ENCODE measurements at places on chromosomes 5 and 9. TPM values are rescaled to one million over a fixed set of nuclear protein-coding genes. Genes with fewer than 3 reads are reported as not detected.

GRCh38 chr5:85395526-85395925 is 1010.8 kb upstream of the EDIL3 start:
- no peak for DNase-seq

DNA sequence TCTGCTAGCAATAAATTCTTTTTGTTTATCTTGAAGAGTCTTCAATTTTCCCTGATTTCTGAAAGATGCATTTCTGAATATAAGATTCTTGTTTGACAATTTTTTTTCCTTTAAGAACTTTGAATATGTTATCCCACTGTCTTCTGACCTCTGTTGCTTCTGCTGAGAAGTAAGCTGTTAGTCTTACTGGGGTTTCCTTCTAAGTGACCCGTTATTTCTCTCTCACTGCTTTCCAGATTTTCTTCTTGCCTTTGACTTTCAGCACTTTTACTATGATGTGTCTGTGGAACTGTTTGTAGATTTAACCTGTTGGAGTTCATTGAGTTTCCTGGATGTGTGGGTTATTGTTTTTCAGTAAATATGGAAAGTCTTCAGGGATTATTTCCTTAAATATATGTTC is 205.3 kb upstream of the NFIL3 start:
- DNase-seq: no peak

Gene GGTA1
- not detected for total RNA-seq

DNA sequence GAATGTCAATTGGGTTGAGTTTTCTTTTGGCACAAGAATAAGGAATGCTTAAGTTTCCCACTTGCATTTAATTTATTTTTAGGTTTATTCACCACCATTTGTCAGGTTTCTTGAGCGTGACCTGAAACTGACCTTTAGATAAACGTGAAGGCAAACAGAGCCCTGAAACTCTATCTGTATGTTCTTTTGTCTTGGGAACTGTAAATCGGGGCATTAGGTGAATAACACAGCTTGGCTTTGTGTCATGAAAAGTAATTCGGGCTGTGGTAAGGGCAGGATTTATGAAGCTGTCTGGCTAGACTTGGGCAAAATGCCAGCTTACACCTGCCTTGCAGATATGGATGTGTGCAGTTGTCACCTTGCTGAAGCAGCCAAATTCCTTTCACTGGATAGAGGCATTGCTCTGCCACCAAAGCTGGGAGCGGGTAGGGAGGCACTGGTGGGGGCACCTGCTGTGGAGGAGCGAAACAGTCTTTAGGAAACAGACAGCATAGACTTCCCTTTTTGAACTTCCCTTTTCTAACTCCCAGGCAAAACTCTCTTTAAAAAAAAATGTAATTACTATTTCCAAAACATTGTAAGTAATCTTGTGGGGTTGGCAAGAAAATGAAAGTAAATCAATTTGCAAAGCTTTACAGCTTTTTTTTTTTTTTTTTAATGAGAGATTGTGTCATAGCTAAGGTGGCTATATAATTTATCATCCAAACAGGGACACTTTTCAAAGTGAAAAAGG is 545.2 kb downstream of the CSNK1G3 start:
- no peak for DNase-seq

Gene ITGA1
- 1.3 TPM for total RNA-seq

Gene FOXD4L5
- total RNA-seq: not detected

DNA sequence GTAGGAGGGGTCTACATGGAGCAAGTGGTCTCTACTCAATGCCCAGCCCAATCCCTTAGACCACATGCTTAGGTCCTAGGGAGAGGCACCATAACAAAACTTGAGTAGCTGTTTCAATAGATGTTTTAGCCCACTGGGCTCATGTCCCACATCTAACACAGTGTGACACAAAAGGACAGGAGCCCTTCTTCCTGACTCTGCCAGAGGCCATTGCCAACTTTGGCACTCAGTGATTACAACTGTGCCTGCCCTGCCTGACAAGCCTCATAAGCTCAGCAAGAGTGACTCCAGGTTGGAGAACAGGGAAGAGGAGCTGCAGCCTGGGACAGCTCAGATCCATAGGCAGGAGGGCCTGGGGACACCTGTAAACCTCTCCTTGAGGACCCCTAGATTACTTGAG is 230.8 kb downstream of the ENC1 start:
- DNase-seq: no peak

DNA sequence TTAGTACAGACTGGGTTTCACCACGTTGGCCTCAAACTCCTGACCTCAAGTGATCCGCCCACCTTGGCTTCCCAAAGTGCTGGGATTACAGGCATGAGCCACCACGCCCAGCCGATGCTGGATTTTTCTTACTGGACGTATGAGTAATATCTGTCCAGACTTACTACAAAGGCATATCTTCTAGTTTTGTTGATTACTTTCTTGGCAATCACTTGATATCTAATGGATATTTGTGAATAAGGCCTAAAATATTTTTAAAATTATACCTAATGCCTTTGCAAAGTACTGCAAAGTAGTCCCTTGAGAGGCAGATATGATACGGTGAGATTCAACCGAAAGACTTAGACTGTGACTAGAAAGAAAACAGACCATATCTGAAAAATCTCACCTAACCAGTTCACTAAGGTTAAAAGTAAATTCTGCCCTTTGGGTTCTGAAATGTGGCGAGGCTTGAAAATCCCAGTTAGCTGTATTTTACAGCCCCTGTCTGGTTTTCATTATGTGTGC is 152.1 kb downstream of the GNAQ start:
- DNase-seq: no peak

- DNase-seq: no peak
Observed at GRCh38 chr5:72130351-72130761, 23.1 kb downstream of the MAP1B start.

Gene GZMA
- total RNA-seq: 3.5 TPM

Gene SLC25A2
- 0.22 TPM for total RNA-seq

DNA sequence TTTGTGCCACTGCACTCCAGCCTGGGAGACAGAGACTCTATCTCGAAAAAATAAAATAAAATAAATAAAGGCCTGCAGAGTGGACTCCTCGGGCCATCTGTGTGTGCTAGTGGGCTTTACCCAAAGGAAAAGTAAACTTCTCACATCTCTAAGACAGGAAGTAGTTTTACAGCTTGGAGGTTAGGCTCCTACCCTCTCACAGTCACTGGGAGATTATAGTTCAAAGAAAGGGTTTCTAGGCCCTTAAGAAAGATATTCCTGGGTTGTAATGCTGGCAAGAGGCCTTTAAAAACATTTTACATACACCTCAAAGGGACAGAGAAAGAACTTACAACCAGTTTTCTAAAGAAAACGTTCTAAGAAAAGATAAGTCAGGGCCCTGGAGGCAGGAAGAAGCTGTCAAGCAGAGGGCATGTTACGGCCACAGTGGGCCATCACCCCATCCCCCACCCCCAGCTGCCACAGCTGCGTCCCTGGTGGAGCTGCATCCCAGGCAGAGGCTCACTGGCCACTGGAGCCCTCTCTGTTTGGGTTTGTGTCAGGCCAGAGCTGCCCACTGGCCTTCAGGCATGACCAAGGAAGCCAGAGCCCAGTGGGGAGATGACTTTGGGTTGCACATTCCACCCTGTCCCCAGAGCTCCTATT is 78.1 kb upstream of the CDK20 start:
- no peak for DNase-seq

Gene SPRY4
- 0.34 TPM for total RNA-seq

Gene CSF1R
- 0.45 TPM for total RNA-seq

DNA sequence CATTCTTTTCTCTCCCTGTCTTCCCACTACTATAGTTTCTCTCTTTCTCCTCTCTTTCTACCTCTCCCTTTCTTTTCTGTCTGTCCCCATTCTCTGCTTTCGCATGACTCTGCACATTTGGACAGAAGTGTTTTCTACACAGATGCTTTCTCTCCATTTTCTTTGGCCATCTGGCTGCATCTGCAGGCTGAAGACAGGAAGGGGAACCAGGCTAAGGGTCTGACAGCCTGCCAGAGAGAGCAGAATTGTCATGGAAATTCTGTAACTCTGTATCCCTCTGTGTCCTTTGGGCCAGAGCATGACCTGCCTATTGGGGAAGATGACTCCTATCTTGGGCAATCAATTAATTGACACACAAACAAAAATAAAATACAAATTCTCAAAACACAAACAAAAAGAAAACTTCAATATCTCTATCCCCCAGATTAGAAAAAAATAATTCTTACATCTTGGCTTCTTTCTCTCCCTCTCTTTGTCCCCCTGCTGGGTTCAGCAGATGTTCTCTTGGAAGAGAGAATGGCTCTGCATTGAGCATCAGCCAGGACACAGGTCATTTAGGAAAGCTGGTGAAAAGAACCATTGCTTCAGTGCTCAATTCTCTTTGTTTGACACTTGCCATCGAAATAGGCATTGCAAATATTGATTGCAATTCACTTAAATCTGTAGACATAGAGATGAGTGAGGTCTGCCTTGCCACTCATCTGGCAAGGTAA is 415.9 kb upstream of the KLF4 start:
- DNase-seq: no peak

GRCh38 chr5:173717959-173718358 is 101.5 kb upstream of the BOD1 start:
- no peak for DNase-seq

DNA sequence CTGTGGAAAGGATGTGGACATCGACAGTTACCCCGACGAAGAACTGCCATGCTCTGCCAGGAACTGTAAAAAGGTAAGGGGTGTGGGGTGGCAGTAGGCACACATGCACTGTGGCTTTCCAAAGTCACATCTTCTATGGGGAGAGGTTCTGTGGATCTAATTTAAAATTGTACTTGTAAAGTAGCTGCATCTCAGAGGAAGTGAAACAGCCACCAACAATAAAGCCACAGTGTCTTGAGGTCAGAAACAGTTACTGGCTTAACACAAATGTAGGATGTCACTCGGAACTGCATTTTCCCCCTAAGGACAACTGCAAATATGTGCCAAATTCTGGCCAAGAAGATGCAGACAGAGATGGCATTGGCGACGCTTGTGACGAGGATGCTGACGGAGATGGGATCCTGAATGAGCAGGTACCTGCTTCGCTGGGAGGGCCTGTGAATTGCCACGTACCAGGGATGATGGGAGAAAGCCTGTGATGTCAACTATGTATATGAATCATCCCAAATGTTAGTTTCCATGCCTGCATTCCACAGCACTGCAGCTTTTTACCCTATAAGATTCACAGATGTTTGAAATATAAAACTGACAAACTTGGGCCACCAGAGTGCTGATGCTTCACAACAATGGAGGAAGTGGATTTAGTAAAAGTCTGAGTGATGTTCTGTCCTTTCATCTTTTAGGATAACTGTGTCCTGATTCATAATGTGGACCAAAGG is 35.3 kb downstream of the THBS4 start:
- DNase-seq: no peak

GRCh38 chr5:56734091-56734694 is 81.2 kb upstream of the MAP3K1 start:
- no peak for DNase-seq

Gene SLC6A18
- not detected for total RNA-seq

- no peak for DNase-seq
Observed at GRCh38 chr5:147512659-147513379, 3.0 kb upstream of the DPYSL3 start.

Gene CDH6
- not detected for total RNA-seq

- no peak for DNase-seq
Observed at GRCh38 chr9:115495052-115495635, 377.2 kb upstream of the TNC start.

Gene SEMA6A
- total RNA-seq: not detected

Gene C6
- total RNA-seq: not detected

Gene MEGF10
- total RNA-seq: not detected

DNA sequence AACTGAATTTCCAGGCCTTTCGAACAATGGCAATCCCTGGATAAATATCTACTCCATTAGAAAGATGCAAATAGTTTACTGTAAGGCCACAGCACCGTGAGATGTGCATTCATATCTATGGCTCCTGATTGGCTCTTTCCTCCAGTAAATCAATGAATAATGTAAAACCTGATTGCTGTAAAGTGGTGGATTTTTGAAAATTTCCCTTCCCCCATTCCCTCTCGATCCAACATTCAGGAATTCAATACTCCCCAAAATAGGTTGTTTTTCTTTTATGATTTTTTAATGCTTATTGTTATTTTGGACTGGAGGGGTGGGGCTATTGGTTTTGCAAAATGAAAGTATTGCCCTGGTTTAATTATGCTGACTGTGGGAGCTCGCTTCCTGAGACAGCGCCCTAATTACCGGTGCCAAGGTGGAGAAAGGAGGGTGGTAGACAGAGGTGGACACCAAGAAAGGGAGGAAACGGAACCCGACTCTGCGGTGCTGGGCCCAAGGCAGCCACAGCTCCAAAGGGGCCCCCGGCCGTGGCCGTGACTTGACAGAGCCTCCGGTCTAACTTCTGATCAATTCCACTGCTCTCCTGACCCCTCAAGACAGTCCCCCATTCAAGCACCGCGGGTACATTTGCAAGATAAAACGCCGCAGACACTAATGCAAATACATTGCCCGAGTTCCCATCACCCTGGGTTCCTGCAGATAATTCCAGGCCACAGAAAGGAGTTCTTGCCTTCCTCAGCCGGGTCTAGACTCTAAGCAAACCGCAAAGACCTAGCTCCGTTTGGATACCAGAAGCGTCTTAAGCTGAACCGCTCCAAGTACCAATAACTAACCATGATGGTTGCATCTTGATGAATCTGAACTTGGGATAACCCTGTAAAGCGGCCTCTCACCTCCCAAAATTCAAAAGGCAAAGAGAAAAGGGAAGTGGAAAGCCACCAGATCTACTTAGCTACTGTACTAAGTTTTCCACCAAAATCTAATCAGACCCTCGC is 211.2 kb downstream of the MEF2C start:
- no peak for DNase-seq

GRCh38 chr5:26026044-26026443 is 1012.3 kb downstream of the CDH9 start:
- no peak for DNase-seq

DNA sequence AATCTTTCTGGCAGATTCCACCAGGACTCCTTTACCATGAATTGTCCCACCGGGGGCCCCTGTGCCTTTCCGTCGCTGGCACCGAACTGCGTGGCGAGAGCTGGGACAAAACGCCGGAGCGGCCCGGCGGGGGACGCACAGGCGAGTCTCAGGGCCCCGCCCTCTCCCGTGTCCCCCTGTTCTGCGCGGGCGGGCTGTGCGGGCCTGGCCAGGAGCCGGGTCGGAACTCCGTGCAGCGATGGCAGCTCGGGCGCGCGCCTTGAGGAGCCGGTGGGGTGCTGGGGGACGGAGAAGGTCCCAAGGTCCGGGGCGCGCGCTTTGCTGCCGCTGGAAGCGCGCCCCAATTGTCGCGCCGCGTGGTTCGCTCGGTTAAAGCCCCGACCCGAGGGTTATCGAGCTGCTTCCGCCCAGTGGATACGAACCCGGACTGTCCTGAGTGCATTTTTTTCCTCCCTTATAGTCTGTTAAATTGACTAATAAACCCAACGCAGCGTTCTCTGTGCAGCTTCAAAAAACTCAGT is 125.3 kb downstream of the TMEM174 start:
- DNase-seq: no peak

Gene CCDC192
- not detected for total RNA-seq

Gene SLC36A2
- total RNA-seq: not detected

DNA sequence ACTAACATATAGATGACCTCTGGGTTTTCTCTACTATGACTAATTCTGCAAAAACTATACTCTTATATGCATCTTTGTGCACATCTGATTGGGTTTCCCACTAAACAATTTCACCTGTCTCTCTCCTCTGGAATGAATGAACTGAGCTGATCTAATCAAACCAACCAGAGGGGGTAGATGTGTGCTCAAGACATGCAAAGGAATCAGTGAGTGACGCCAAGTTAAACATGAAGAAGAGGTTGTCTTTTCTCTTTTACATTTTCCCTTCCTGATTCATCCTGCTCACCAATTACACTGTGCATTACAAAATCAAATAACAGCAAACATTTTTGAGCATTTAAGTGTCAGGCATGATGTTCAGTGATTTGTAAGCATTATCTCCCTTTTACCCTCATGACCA is 29.6 kb upstream of the GRXCR2 start:
- DNase-seq: no peak

Gene TEK
- not detected for total RNA-seq

- DNase-seq: no peak
Observed at GRCh38 chr5:96235008-96235910, 197.8 kb downstream of the PCSK1 start.

Gene PCDHA1
- total RNA-seq: not detected

Data from CD4-positive, alpha-beta T cell (primary cell).